ENCODE measurements at places on chromosomes 16 and 17.
A peak's percentile ranks its signal among the peaks of the same experiment; 100 is the strongest.

- no peak for DNase-seq
These were observed 2.3 kb downstream of the CCL4 start for GRCh38 chr17:36105781-36106492.

DNA sequence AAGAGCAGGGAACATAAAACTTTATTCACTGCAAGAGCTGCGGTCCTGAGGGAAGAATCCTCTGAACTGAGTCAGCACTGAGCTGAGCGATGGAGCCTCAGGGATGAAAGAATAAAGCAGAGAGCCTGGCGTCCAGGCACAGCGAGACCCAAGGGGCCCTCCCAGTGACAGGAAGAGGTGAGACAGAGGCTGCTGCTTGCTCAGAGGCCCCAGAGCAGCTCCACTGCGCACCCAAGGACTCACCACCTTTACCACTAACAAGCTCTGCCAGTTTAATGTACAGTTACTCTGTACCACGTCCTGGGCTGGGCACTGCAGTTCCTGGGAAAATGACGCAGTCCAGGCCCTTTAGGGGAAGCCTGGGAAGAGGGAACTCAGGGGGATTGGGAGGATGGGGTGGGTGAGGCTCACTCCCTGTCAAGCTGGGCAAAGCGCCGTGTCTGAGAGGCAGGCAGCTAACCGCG is 5.6 kb downstream of the GFAP start:
- DNase-seq = no peak

DNA sequence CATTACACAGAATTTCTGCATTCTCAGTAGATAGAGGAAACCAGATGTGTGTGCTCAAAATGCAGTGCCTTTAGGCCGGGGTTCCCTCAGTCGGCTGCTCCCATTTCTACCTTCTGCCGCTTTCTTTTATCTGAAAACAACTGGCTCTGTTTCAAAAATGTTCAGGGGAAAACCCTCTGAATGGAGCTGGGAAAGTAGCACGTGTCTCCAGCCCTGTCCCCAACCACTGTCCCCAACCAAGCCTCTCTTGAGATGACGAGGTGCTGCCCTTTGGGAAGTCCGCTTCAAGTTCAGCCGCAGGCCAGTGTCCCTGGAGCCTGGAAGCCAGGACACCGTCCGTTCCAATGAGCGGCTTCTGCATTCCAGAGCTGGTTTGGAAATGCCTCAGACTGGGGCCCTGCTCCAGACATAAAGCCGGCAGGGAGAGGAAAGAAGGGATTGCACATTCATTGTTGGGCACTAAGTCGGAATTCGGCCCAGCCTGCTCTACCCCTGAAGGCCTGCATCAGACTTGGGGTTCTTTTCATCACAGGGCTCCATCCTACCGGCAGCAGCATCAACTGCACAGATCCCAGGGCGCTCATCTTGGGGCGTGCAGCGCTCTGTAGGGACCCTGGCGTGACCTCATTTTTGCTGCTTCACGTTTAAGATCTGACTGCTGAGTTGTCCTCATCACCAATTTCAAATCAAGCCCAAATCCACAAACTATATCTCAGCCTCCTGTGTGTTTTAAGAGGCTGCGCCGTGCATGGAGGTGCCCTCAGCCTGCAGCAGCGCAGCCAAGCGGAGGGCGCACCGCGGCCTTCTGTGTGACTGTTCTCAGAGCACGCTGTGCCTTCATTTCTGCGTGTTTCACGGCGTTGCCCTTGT is 111.3 kb downstream of the BANP start:
- no peak for DNase-seq

DNA sequence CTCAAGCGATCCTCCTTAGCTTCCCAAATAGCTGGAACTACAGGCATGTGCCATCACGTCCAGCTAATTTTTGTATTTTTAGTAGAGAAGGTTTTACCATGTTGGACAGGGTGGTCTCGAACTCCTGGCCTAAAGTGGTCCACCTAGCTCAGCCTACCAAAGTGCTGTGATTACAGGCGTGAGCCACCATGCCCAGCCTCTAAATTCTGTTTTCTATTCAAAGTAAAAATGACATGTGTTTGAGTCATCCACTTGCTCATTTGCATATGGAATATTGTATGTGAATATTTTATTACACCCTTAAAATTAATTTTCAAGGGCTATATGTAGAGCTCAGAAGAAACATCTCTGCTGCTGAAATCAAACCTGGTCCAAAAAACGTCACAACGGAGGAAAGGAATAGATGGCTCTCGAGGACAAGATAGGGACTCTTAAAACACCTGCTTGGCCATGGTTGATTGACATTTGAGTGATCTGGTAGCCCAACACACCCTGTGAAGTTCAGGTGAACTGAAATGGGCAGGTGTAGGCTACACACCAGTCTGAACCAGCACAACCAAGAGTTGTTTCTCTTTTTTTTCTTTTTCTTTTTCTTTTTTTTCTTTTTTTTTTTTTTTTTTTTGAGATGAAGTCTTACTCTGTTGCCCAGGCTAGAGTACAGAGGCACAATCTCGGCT is 51.1 kb downstream of the SF3B3 start:
- DNase-seq = no peak

GRCh38 chr16:58730724-58731370 is 3.3 kb downstream of the GOT2 start:
- no peak for DNase-seq

DNA sequence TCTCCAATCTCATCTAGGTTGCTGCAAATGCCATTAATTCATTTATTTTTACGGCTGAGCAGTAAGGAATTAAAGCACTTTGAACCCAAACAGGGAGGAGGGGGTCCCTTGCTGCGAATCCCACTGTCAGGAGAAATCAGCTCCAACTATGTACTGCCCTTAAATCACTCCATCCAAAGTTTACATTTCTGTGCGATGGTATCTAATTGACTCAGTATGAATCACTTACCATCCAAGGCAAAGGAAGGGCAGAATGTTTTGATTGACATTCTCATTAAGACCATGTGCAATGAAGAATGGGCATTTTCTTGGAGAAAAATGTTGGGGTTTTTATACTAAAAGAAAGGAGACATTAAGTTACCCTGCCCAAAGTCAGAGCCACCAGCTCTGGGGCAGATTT is 47.7 kb upstream of the XYLT1 start:
- no peak for DNase-seq

DNA sequence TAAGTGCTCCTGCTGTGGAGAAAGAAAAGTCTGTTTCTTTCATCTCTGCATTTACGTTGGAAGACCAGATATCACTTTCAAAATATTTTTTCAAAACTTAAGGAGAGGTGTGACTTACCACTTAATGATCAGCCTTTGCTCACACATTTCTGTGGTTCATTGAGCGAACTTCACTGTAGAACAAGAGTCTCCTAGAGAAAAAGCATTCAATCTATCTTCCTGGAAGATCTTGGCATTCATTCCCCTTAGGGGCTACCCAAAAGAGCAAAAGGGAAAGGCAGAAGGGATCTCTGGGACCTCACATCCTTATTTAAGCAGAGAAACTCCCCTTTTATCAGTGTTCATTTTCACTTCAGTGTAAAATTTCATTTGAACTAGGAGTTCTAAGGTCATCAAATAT is 61.2 kb downstream of the HS3ST3A1 start:
- no peak for DNase-seq

GRCh38 chr16:69324013-69324531 is 6.3 kb downstream of the PDF start:
- no peak for DNase-seq

DNA sequence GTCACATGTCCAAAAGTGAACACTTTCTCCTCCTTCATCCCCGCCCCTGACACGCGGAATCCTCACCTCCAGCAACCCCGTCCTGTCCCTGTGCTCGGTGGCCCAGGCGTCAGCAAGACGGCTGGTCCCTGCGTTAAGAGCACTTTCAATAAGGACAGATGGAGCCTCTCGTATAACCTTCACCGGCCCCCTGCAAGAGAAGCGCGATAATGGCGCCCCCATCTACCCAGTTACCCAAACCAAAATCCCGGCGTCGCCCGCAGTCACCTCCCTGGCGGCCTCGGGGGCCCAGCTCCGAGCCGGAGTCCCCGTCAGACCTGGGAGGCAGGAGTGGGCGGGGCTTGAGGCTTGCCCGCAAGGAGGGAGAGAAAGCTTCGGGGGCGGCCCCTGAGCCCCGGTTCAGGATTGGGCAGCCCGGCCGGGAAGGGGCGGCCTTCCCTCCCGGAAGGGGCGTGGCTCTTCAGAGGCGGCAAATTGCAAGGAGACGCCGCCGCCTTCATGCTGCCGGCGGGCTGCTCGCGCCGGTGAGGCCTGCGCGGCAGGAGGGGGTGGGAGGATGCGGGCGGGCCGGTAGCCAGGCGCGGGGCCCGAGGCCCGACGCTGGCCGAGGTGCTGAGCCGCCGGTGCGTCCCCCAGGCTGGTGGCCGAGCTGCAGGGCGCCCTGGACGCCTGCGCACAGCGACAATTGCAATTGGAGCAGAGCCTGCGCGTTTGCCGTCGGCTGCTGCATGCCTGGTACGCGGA is at the start of gene TEDC2:
Gene TEDC2, plus strand, starts transcription at position 463 of the 744 bp plus-strand sequence. Its CDS starts 36 bp downstream, at position 499.
- DNase-seq = peak; percentile 81

- no peak for DNase-seq
These were observed 15.5 kb upstream of the CRK start for GRCh38 chr17:1471490-1471889.

DNA sequence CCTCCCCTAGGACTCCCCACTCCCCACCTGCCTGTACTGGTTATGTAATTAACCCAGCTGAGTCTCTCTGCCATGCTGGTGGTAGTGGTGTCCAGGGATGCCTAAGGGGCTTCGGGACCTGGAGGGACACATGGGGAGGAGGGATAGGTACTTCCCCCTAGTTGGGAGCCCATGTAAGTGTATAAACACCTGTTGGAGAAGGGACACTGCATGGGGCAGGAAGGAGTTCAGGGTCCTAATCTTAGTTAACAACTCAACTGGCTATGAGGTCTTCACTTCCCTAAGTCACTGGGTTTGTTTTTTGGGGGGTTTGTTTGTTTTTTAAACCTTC is 1.3 kb downstream of the RASL10B start:
- no peak for DNase-seq

- DNase-seq = no peak
These were observed 318.0 kb downstream of the BCAS3 start for GRCh38 chr17:60995680-60996079.

DNA sequence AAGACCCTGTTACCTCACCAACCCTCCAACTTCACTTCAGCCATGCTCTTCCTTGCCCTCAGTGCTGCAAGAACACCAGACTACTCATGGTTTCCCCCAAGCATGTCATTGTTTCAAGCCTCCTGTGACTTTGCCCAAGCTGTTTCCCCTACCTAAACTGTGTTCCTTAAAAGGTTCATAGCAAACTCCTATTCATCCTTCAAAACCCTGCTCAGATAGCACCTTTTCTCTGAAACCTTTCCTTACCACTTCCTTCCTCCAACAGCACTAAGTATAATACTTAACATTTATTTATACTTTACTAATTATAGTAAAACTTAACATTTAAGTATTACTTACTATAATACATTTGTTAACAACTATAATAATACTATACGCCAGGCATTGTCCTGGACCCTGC is 136.2 kb downstream of the CCT6B start:
- no peak for DNase-seq

DNA sequence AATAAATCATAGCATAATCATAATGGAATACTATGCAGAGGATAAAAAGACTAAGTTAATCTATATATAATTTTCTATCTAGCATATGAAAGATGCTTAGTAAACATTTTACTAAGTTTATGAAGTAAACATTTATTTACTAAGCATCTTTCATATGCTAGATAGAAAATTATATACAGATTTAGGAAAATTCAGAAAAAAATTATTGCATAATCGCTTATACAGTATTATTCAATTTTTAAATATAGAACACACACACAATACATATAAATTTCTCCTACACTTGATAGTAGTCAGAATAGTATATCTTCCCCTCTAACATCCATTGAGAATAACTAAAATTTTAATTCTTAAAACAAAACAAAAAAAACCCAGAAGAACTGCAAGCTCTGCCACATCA is 110.8 kb downstream of the CA4 start:
- no peak for DNase-seq

DNA sequence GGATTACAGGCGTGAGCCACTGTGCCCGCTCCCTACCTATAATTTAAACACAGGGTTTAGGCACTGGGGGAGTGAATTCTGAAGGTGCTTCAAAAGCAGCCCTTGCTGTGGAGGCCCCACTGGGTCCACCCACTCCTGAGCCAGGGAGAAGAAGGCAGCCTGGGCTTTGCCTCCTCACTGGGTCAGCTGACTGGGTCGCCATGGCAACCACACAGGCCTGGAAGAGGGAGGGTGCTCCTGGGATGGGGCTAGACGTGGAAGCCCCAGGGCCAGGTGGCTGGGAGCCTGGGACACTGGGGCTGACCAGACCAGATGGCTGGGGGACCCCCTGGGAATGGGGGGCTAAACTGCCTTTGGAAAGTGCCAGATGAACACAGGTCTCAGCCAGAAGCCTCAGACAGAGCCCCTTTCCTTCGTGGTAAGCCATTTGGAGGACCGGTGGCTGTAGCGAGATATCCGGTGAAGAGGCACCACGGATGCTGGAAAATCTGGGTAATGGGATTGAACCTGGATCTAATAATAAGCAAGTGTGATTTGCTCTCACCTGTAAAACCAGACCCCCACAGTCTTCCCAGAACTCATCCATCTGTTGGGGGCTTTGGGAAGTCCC is 32.9 kb downstream of the TRARG1 start:
- DNase-seq = no peak

- no peak for DNase-seq
These were observed 17.5 kb upstream of the HOXB9 start for GRCh38 chr17:48643697-48644012.

- DNase-seq = no peak
These were observed 8.2 kb upstream of the CCL2 start for GRCh38 chr17:34246881-34247280.

DNA sequence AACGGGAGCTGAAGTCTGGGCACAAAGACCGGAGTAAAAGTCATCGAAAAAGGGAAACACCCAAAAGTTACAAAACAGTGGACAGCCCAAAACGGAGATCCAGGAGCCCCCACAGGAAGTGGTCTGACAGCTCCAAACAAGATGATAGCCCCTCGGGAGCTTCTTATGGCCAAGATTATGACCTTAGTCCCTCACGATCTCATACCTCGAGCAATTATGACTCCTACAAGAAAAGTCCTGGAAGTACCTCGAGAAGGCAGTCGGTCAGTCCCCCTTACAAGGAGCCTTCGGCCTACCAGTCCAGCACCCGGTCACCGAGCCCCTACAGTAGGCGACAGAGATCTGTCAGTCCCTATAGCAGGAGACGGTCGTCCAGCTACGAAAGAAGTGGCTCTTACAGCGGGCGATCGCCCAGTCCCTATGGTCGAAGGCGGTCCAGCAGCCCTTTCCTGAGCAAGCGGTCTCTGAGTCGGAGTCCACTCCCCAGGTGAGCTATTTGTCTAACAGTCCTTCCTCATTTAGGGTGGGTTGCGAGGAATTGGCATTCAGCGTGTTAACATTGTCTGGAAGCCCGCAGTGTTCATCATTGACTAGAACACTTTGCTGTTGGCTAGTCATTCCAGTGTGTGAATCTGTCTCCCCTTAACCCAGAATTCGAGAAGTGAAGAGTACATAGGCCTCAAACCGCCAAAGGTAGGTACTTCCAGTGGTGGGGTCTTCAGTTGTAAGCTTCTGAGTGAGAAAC is 1.5 kb downstream of the CDK12 start:
- no peak for DNase-seq
